ENCODE measurements at places on chromosomes 3 and 15.
A peak's percentile ranks its signal among the peaks of the same experiment; 100 is the strongest.

DNA sequence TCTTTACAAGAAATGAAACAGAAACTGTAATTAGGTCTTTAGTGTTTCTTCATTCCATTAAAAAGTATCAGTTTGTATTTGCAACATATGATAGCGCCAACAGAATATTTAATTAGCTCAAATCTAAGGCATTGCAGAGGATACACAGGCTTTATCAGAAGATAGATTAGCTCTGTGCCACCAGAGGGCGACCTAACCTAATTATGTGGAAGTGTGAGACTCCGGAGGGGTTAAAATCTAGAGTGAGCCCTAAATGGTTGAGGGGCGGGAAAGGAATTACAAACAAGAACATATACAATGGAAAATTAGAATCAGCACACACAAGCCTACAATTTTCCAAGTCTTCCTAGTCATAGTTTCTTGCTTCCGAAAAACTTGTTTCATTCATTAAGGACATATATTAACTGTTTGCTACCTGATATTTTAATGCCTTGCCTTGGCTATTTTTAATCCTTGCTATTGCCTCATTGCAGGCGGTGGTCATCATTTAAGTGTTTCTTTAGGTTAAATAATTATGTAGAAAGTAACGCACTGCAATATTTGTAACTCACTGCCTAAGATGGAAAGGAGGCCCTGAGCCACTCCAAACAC, 18.0 kb upstream of the RYR3 start:
- peak; percentile 11 for DNase-seq

DNA sequence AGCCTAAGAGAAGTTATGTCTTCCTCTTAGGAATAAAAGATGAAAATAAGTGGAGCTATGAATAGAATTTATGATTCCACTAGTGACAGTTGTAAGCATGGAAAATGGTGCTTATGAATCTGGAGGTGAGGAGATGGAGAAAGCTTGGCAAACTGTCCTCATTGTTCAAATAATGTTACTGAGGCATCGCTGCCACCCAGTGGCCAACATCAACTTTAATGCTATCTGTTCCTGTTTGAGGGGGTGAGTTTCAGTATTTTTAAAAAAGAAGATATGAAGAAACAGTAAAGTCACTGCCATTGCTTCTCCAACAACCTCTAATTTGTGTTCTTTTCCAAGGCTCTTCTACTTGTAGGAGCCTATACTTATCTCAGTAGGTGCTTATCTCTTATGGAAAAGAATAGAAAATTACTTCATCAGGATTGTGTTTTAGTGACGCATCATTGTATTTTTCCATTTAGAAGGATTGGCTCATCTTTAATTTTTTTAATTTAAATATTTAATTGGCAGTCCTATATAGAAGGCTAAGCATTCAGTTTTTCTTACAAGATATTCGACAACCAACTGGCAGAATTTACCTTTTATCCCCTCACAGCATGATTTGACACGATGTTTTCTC, 260.4 kb upstream of the P2RY1 start:
- DNase-seq, result no peak

DNA sequence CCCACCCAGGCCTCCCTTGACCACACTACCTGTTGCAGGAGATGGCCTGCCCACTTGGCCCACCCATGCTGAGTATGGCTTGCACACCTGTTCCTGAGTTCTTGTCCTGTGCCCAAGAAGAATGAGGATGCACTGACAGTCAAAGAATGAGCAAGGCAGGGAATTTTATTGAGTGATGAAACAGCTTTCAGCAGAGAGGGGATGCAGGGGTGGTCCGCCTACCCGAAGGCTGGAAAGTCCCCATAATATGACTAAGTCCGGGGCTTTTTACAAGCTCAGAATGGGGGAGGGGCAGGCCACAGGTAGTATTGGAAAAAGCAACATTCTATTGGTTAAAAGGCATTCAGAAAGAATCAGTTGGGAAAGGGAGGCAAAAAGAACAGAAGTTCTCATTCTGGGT, 29.9 kb upstream of the RNU6-1 start:
- DNase-seq, result no peak

DNA sequence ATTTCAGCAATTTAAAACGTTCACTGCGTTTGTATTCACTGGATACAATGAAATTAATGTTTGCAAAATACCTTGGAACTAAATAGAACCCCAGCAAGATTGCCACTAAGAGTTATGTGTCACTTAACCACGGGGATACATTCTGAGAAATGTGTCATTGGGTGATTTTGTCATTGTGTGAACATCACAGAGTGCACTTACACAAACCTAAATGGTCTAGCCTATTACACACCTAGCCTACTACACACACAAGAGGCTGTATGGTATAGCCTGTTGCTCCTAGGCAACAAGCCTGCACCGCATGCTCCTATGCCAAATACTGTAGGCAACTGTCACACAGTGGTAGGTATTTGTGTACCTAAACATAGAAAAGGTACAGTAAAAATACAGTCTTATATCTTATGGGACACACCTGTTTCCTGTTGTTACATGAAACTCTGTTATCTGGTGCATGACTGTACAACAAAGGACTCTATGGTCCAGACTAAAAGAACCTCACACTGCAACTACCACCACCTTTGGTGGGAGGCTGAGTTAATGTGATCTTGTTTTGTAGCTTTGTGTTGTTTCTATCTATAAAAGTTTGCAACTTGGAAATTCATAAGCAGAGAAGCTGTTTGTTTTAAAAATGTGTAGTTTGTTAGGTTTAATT, 92.2 kb upstream of the NTRK3 start:
- no peak for DNase-seq

DNA sequence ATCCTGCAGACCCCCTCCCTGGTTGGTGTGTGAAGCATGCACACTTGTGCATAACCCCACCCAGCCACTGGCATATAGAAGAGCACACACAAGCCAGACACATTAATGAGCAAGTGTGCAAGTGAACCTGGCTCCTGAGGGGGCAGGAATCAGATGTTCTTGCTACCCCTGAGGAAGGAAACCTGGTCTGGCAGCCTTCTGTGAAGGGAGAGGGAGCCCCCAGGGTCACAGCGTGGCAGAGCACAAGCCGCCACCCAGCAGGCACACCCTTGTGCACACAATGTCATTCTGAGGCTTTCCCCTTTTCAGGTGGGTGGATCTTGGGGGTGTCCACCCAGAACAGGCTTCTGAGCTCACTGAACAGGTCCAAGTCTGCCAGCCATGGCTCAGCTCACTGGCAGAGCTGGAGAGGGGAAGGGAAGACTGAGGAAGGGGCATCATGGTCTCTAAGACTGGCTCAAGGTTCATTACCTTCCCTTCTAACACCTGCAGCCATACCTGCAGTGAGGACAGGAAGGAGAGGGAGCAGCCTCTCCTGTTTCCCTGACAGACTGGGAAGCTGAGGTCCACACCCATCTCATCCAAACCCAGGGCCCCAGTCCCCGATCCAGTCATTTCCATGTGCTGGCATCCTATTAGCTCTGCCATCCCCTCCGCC, 31.6 kb upstream of the SEMA3F start:
- no peak for DNase-seq

GRCh38 chr15:29665444-29666003, 156.7 kb downstream of the TJP1 start:
- no peak for DNase-seq

GRCh38 chr3:150412561-150413231, 4.6 kb downstream of the TSC22D2 start:
- DNase-seq, result peak; percentile 4
